ENCODE measurements at places on chromosomes 2 and 18.

GRCh38 chr2:31888550-31888949 is 122.3 kb downstream of the MEMO1 start:
- H3K36me3 ChIP-seq, result peaks cover 6% of the 10 kb centered on the region
- no peaks in the 10 kb centered on the region for H3K27me3 ChIP-seq
- H3K4me3 ChIP-seq, result no peak overlapping the region
- H3K27ac ChIP-seq, result no peak overlapping the region
- no peaks in the 10 kb centered on the region for H3K4me1 ChIP-seq
- DNase-seq, result no peak

- no peak overlapping the region for H3K4me3 ChIP-seq
- no peaks in the 10 kb centered on the region for H3K36me3 ChIP-seq
Measured at GRCh38 chr18:67670024-67670543, 153.6 kb upstream of the DSEL start.

GRCh38 chr2:16238786-16239185 is 298.4 kb downstream of the MYCN start:
- peaks cover 17% of the 10 kb centered on the region for H3K27me3 ChIP-seq
- H3K4me3 ChIP-seq, result no peak overlapping the region
- DNase-seq, result no peak
- H3K4me1 ChIP-seq, result no peaks in the 10 kb centered on the region
- no peak overlapping the region for H3K27ac ChIP-seq

- H3K4me3 ChIP-seq, result no peak overlapping the region
- no peak overlapping the region for H3K27ac ChIP-seq
- peaks cover 15% of the 10 kb centered on the region for H3K36me3 ChIP-seq
- DNase-seq, result no peak
- H3K4me1 ChIP-seq, result no peaks in the 10 kb centered on the region
- peaks cover 40% of the 10 kb centered on the region for H3K27me3 ChIP-seq
Measured at GRCh38 chr2:17538844-17539554, 1.5 kb upstream of the VSNL1 start.

All from natural killer cell treated with Interleukin-12 subunit alpha and Interleukin-12 subunit beta and Interleukin-15 and Interleukin-18, amount 100 ng/mL, for 72 hours (primary cell).